ENCODE measurements at places on chromosomes 11 and 22. TPM values are rescaled to one million over a fixed set of nuclear protein-coding genes. Genes with fewer than 3 reads are reported as not detected.

KRTAP5-11 gene
- total RNA-seq: not detected

TSKU gene
- 31.5 TPM for total RNA-seq

SERPING1 gene
- total RNA-seq: 1,015 TPM

- no peaks in the 10 kb centered on the region for H3K4me1 ChIP-seq
- H3K27me3 ChIP-seq: no peaks in the 10 kb centered on the region
- H3K36me3 ChIP-seq: no peaks in the 10 kb centered on the region
- no peak overlapping the region for H3K27ac ChIP-seq
- H3K4me3 ChIP-seq: no peak overlapping the region
Observed at GRCh38 chr11:134923441-134923840, 511.4 kb upstream of the B3GAT1 start.

GRCh38 chr11:24859801-24860300 is 363.0 kb downstream of the LUZP2 start:
- no peaks in the 10 kb centered on the region for H3K27me3 ChIP-seq
- H3K4me3 ChIP-seq: no peak overlapping the region
- no peaks in the 10 kb centered on the region for H3K36me3 ChIP-seq
- no peak overlapping the region for H3K27ac ChIP-seq
- no peak for DNase-seq

All from aorta (tissue), 5 donors.